ENCODE measurements at places on chromosomes 5 and 9.

DNA sequence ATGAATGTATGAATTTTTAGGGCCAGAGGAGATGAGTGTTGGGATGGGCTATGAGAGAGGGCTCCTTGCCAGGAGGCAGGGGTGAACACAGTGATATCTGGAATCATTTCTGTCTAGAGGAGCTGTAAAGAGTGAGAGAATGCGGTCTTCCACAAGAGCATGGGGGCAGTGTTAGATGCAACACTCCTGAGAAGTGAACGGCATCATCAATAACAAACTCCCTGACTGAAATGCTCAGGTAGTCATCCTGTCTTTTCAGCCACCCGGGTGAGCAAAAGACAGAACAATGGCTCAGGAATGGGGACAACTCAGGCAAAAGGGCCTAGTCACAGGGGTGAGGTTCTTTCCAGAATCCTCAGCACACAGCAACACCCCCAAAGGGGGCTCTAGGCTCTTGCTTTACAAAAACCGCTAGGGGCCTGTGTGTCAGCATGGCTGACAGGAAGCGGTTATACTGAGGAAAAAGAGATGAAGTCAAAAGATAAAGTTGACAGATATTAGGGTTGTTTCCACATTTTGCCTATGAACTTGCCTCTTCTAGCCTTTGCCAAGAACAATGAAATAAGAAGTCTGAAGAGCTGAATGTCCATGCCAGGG lies 104.6 kb upstream of the LRRTM2 start:
- DNase-seq = no peak

DNA sequence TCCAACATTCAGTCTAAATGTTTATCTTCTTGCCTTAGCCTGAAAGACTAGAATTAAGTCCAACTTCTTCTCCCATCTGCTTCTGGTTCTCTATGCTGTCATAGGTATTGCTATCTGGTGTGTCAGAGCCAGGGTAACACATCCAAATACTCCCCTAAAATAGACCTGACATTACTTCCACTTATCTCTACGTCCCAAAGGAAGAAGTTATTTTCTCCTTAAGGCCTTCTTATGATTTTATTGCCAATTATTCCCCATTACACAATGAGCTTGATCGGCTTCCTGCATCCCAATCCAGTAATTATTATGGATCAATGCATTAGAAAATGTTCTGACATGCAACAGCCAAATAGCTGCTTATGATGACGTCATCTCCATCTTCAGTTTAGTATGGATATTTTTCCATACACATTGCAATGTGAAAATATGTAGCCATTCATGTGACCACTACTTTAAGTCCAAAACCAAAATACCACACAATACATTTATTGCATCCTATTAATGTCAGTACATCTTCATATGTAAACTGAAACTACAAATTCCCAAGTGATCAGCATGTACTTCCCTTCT lies 555.5 kb downstream of the MAT2B start:
- no peak for DNase-seq

- no peak for DNase-seq
Observed at GRCh38 chr9:90540734-90541133, 101.9 kb downstream of the DIRAS2 start.

DNA sequence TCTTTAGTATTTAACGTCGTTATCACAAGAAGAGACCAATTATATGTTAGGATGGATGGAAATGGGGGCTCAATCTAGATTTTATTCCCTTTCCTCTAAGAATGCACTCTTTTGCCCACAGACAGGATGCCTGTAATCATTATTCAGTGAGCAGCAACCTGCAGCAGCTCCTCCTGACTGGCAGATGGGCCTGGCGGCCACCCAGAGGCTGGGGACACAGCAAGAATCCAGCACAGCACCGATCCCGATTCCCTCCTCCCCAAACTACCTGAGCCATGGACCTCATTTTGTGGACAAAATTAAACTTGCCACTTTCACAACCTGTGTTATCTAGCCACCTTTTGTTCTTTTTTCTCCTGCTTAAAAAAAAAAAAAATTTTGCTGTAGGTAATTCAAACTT lies 101.0 kb downstream of the USP20 start:
- DNase-seq = no peak

DNA sequence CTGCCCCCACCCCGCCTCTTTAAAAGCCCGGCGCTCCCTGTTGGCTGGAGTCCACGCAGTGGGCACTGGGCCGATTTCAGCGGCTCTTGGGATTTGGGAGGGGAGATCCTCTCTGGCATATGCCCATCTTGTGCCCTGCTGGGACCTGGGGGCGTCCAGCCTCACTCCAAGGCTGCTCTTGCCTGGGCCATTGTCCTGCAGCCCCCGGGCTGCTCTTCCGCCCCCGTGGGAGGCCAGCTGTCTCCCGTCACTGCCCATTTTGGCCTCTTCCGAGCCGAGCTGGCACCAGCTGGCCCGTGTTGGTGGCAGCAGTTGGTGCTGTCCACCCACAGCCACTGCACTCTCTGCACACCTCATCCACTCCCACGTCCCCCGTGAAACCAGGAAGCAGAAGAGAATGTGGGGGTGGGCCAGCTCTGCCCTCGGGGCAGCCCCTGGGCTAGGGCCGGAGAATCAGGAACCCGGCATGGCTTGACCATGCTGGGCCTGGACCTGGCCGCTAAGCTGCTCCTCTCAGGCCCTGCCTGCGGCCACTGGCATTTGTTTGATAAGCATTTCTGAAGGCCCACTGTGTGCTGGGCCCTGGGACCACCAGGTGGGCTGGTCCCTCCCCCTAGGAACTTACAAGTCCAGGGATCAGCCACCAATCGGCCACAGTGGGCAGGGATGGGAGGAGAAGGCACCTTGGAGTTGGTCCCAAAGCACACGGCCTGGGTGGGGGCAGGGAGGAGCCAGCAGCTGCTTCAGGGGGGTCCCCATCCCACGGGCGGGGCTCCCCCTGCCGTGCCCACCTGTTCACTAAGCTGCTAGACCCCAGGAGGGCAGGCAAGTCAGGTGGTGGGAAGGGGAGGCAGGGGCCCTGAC lies 2.2 kb downstream of the C8G start:
- no peak for DNase-seq

GRCh38 chr5:131536211-131536826 lies 98.7 kb downstream of the RAPGEF6 start:
- DNase-seq = peak; percentile 7

DNA sequence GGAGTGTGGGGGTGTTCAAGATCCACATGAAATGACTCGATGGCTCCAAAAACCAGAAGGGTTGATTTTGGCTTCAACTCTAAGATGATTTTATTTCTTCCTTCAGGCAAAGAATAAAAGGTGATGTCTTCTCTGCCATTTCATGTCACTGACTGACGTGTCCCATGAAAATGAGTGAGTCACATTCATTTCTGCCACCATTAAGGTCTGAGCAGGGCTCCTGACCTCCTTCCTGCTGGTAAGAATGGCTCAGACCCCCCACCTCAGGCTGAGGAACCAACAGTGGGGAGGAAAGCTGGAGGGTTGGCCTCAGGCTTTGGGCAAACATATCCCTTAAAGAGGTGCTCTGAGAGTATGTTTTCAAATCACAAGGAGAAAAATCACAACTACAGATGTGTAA lies 53.9 kb upstream of the ZNF354A start:
- DNase-seq = no peak

DNA sequence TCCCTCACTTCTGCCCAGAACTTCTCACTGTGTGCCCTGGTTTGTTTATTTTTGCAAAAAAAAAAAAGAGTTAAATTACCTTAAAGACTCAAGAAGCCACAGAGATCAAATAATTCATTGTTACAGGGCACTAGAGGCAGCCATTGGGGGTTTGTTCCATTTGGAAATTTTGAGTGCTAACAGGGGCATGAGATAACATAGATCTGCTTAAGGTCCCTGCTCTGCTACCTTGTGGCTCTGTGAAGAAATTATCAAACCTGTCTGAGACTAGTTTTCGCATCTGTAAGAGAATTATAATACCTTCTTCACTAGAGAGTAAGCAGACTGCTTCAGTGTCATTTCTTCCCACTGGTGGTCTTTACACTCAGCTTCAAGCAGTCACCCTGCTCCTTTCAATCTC lies 394 bp downstream of the TLR4 start:
- DNase-seq = no peak

GRCh38 chr5:121396716-121397115 lies 455.0 kb upstream of the FTMT start:
- DNase-seq = no peak

GRCh38 chr9:79974806-79975422 lies 403.1 kb downstream of the TLE4 start:
- no peak for DNase-seq

DNA sequence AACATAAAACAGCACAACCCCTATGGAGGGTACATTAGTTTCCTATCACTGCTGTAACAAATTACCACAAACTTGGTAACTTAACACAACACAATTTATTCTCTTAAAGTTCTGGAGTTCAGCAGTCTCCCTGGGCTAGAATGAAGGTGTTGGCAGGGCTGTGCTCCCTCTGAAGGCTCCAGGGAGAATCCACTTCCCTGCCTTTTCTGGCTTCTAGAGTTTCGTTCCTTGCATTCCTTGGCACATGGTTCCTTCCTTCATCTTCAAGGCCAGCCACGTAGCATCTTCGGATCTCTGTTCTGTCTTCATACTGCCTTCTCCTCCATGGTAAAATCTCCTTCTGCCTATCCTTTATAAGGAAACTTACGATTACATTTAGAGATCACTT lies 25.0 kb upstream of the GSN start:
- no peak for DNase-seq

DNA sequence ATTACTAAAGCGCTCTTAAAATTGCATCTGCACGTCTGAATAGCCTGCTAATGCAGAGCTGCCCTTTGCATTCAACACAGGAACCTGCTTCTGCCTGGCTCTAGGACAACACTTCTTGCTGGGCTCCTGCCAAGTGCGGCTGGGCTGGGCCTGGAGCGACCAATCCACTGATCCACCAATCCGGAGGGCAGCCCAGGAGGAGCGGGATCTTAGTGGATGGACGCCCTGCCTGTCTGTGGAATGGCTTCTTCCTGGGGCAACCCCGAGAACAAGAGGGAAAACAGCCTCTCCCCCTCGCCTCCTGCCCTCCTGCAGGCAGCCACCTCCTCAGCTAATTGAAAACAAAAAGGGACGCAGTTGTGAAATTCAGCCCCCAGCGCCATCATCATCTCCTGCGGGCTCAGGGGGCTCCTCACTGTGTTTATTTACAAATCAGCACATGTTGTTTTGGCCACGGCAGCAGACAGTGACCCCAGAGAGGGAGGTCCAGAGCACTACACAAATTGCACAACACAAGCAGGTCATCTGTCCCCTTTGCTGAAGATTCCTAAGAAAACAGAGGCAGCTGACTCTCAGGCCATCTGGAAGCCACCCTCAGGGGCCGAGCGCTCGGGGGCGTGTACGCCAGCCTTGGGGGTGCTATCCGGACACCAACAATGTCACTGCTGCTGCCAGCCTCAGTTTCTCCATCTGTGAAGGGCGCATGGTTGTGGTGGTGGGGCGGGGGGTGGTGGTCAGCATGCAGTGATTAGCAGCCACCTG lies 57.3 kb downstream of the GADD45G start:
- DNase-seq = peak; percentile 96

DNA sequence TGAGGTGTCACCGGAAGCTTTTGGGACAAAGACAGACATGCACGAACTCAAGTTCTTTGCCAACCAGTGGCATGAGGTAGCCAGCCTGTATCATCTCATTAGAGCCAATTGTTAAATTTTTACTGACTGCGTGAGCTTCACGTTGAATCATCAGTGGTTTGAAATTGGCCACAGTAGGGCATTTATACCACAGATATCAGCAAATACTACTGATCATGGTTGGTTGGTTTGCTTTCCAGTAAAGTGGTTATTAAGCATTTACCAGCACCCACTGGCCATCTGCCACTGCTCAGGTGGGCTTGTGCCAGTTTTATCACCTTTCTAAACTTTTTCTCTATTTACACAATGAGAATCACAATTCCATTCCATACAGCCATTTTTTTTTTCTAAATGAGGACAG lies 28.4 kb upstream of the SHC3 start:
- no peak for DNase-seq

- DNase-seq = no peak
Observed at GRCh38 chr5:66891184-66891925, 295.2 kb downstream of the MAST4 start.

DNA sequence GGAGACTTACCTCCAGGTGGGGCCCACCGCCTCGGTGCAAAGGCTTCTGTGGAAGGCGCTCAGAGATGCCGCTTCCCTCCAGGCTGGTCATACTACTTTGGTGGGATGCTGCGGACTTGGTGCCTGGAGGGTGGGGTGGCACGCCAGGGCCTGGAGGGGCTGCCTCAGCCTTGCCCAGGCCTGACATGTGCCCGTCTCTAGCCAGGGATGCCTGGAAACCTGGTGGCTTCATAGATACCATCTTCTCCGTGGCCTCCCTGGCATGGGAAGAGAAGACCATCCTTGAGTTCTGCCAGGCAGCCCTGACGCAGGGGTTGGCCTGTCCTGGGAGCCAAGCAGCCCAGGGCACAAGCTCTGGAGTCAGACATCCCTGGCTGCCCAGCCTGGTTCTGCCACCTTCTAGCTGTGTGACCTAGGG lies 28.3 kb downstream of the ORM2 start:
- no peak for DNase-seq

DNA sequence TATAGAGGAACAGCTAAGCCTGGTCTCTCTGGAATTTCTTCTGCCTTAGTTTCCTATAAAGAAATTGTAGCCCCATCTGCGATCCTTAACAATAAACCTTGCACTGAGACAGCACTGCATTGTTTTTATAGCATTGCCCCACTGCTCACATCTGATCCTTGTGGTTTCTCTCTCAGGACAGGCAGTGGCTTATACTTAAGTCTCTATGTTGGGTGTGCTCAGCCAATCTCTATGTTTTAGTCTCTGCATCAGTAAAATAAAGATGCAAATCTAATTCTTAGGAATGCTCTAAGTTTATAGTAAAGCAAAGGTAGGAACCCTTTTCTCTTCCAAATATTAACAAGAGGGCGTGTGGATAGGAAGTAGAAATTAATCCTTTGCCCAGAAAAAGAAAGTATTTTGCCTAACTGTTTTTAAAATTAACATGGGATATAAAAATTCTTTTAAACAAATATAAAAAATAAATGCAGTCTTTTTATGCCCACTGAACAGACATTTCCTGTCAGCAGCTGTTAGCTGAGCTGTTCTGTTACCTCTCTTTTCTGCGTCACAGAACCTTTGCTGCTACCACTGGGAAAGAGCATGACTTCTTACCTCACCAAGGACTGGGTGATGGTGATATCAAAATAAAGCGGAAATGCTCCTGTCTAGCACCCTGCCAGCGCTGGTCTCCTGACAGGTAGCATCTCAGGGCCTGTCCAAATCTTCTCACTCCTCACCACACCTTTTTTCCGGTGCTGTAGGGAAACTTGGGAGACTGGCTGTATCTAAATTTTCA lies 29.5 kb downstream of the MRPS27 start:
- no peak for DNase-seq

GRCh38 chr5:7578071-7578470 lies 182.1 kb downstream of the ADCY2 start:
- no peak for DNase-seq

DNA sequence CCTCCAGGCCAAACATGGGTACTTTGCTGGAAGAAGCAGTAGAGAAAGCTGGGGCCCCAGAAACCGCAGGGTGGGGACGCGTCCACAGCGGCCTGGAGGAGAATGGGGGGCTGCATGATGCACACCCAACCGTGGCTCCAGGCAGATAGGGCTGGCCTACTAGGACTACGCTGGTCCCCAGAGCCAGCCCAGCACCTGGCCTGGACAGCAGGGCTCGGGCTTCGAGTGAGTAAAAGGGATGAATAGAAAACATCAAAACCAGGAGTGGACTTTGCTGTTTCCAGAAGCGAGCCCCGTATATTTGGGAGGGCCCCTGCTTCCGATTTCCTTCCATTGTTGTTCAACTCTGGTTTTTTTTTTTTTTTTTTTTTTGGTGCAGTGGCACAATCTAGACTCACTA lies 30.7 kb downstream of the DBH start:
- no peak for DNase-seq
